COR-L47 (cell line): ENCODE measurements at places on chromosomes 2 and 18.

- DNase-seq = no peak
Measured at GRCh38 chr2:27885661-27886060, 4.5 kb downstream of the RBKS start.

DNA sequence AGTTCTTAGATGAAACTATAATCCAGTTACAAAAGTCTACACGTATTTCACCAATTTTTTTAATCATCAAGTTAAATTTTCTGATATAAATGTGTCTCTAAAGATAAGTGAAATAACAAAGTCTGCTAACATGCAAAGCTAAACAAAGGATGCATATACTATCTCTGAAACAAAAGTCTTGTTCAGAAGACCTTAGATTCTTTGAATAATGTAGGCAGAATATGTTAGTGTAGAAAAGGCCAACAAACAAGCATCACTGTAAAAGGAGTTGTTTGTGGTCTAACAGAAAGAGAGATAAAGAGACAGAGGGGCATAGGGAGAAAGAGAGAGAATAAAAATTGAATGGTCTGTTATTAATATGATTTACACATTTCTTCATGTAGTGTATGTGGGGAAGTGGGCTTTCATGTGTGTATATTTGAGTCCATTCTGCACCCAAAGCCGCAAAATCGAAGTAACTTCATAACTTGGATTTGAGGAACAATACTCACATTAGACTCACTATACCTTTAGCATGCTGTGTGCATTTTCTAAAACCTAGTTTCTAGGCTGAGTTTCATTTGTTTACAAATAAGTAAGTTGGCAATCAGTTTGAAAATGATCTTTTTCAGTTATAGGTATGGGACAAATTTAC is 734.8 kb upstream of the REG3G start:
- no peak for DNase-seq

DNA sequence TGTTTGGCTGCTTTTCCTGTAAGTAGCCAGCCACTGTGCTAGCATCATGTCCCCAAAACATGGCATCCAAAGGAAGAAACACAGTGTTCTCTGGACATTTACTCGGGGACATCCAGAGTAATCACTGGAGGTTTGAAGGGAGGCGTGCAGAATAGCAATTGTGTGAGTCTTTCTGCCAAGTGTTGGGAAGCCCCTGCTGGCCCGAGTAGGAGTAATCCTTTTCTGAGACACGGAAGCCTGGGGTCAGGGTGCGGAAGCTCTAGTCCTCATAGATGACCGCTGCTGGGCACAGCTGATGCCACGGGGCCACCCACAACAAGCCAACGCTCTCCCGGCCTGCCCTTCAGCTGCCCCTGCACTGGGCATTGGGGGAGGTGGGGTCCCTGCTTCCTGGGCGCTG is 24.8 kb upstream of the HDAC4 start:
- no peak for DNase-seq

GRCh38 chr2:74554820-74555531 is 456 bp downstream of the DOK1 start:
- peak; percentile 62 for DNase-seq

- DNase-seq = no peak
Measured at GRCh38 chr2:69465513-69466456, 28.6 kb upstream of the NFU1 start.

DNA sequence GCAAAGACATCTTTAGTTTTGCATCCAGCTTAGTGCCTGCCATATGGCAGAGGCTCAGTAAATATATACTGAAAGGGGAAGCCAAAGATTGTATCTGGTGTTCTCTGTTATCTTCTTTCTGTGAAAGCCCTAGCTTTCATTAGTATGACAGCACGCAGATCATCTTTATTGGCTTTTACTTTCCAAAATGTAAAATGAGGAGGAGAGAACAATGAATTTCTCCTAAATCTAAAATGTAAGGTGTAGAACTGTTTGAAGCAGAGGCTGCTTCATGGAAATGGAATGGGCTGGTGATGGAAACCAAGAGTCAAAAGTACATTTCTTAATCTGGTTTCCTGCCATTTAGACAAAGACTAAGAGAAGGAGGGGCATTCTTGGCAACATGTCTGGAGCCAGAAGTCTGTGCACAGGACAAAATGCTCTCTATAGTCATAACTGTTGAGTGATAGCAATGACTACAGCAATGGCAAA is 1029.9 kb upstream of the PIK3C3 start:
- DNase-seq = no peak

- DNase-seq = no peak
Measured at GRCh38 chr2:54479424-54479823, 23.3 kb downstream of the SPTBN1 start.

DNA sequence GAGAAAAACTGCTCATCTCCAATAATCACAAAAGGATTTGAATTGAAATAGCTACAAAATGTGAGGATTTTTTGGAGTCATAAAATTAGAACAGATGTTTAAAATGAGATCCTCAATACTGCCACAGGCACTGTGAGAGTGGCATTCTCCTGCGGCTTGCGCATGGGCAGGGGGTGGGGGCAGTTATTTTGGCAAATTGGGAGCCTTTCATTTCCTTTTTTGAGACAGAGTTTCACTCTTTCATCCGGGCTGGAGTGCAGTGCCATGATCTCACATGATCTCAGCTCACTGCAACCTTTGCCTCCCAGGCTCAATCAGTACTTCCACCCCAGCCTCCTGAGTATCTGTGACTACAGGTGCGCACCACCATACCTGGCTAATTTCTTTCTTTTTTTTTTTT is 42.4 kb downstream of the POMC start:
- DNase-seq = no peak

GRCh38 chr2:27494944-27495554 is at the start of gene FNDC4:
Gene FNDC4 (minus strand): TSS chr2:27495200. CDS start chr2:27494679, 521 bp downstream.
- DNase-seq = no peak

GRCh38 chr18:6207116-6207515 is 207.6 kb downstream of the L3MBTL4 start:
- no peak for DNase-seq
